ENCODE measurements at places on chromosomes 5 and 9.

DNA sequence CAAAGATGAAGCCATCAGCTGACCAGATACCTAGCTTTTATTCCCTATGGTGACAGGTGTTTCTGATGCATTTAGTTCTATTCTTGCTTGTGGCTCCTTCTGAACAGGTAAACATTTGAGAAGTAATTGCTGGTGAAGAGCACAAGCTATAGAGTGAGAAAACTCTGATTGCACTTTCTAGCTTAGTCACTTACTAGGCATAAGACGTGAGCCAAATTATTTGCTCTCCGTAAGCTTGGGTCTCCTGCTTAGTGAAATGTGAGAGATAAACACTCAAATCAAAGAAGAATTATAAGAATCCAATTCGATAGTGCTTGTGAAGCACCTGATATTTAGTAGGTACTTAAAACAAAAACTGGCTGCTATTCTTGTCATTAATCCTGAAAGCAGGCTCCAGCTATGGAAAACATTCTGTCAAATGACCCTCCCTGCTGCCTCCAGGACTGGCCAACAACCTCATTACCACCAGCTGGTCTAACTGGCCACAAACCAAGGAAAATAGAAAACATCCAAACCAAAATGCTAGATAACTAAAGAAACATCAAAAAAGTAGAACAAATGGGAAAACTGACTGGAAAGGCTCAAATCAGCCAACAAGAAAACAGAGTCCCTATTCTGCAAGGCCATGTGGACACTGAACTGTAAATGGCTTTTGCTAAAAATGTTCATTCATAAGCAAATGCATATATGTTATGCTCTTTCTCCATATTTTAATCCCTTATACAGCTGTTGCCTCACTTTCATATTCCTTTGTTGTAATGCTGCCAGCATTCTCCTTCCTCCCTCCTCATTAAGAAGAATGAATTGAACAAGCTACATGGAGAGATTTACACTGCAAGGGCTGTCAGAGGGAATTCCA, 616.1 kb downstream of the DTWD2 start:
- DNase-seq: no peak

GRCh38 chr5:159921721-159922120, 5.4 kb downstream of the ADRA1B start:
- DNase-seq: no peak

- no peak for DNase-seq
Measured at GRCh38 chr5:58334035-58334434, 125.9 kb downstream of the PLK2 start.

- no peak for DNase-seq
Measured at GRCh38 chr5:141094481-141095262, at the start of gene PCDHB2. Gene PCDHB2, plus strand, starts transcription at chr5:141094615. Its CDS starts 176 bp downstream, at chr5:141094791.

DNA sequence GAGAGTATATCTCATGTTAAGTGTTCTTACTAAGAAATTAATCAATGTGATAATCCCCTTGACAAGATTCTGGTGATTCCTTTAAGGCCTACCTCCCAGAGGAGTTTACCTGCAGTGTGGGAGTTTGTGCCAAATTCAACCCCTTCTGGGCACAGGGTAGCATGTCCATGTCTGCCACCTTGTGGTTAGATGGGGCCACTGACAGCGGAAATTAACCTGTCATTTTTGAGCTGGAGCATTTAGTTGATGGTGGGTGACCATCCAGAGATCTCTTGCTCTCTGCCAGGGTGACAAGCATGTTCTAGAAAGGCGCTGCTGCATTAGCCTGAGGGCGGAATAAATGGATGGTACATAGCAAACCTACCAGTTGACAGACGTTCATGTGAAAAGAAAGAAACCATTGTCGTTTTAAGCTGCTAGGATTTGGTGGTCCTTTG, 132.2 kb downstream of the FBXO4 start:
- DNase-seq: peak; percentile 12

DNA sequence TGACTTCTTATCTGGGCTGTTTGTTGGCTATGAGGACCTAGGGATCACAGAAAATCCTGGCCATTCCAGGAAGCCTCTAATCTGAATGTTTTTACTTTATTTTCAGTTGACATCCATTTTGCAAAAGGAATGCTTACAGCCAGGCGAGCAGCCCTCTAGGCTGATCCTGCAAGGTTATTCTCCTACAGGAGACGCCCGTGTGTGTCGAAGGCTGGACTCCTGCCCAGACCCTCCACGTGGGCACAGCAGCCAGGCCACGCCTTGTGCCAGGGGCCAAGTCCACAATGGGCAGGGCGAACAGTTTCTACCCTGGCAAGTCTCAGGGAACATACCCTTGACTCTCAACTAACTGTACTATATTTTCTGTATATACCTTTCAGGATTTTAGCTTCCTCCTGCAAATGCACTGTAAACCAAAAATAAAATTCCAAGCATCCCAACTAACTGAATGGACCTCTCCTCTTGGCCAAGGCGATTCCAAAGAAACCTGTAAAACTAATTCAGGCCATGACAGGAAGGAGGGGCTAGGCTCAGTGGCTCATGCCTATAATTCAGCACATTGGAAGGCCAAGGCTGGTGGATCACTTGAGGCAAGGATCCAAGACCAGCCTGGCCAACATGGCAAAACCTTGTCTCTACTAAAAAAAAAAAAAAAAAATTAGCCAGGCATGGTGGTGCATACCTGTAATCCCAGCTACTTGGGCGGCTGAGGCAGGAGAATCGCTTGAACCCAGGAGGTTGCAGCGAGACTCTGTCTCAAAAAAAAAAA, 5.7 kb downstream of the CMBL start:
- DNase-seq: no peak

All from stimulated activated CD8-positive, alpha-beta memory T cell treated with anti-CD3 and anti-CD28 coated beads, Interleukin-4, amount 100 ng/mL, for 4 hours (primary cell).